Motor neuron (in vitro differentiated cells): ENCODE measurements at places on chromosomes 13 and 19. TPM values are rescaled to one million over a fixed set of nuclear protein-coding genes. Genes with fewer than 3 reads are reported as not detected.

Gene KCNJ14
- 0.69 and 0.83 TPM in 2 replicates for total RNA-seq

GRCh38 chr13:112711528-112712265 lies 21.9 kb downstream of the ATP11A start:
- ATAC-seq: peak; percentile 97

- ATAC-seq: peak; percentile 83
Measured at GRCh38 chr19:34733746-34734536, at the start of gene ZNF181. ZNF181 (plus strand) TSS chr19:34734243; CDS start chr19:34735038, 795 bp downstream.

DNA sequence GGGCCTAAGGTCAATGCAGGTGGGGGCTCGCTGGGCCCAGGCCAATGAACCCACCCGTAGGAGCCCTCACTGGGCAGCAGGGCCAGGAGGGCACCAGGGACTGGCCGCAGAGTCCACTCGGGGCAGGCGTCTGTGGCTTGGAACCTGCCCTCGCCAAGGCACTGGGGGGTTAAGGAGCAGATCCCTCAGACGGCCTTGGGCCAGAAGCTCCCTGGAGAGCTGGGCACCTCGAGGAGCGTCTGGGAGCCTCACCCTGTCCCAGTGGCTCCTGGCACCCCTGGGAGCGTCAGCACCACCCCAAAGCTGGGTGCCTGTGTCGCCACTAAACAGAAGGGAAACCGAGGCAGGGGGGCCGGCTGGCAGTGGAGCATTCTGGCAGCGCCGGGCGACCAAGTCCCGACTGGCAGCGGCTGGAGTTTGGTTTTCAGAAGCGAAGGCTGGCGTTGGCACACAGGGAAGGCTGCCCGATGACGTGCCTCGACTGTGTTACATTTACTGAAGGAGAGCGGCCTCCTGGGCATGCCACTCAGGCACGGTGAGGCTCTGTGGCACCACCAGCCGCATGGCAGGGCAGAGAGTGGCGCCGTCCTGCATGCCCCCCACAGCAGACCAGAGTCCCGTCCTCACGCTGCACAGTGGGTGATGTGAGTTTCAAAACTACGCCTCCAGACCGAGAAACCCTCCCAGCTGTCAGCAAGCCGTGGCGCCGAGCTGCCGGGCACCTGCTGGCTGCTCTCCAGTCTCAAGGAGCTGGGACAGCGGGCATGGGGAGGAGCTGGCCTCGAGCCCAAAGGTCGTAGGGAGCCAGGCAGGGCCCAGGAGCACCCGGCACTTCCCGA lies 9.2 kb upstream of the MEX3D start:
- peak; percentile 20 for ATAC-seq

- no peak for ATAC-seq
Measured at GRCh38 chr13:25112695-25113255, 16.8 kb downstream of the PABPC3 start.

- ATAC-seq: no peak
Measured at GRCh38 chr13:61770681-61771080, 355.0 kb upstream of the PCDH20 start.

GRCh38 chr19:50673118-50673517 lies 23.9 kb downstream of the C19orf81 start:
- no peak for ATAC-seq

DNA sequence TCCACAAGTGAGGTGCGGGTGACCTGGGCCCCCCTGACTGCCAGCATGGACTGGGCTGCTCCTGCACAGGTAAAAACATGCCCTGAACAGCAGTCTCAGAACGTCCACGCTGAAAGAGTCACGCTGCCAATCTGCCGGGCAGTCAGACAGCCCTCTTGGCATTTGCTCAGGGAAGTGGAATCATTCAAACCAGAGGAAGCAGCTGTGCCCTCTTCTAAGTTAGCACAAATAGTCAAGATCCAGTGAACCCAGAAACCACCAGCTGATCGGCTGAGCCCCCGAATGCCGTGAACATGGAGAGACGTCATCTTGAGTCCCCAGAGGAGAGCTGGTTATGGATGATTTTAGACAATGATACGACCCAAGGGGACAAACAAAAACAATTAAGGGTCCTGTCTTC lies 34.4 kb downstream of the KLF2 start:
- no peak for ATAC-seq

Gene F10
- total RNA-seq: 0.33 and 0.63 TPM in 2 replicates

GRCh38 chr13:50055454-50055853 lies 40.2 kb downstream of the KCNRG start:
- ATAC-seq: no peak

GRCh38 chr13:113043001-113043630 lies 62.5 kb upstream of the F7 start:
- no peak for ATAC-seq

Gene ZFP14
- total RNA-seq: 9.9 and 11.4 TPM in 2 replicates

- ATAC-seq: no peak
Measured at GRCh38 chr13:103671547-103671946, 605.3 kb upstream of the SLC10A2 start.

Gene CACNA1A
- 1.9 and 14.0 TPM in 2 replicates for total RNA-seq

GRCh38 chr13:112457485-112457884 lies 81.3 kb downstream of the SPACA7 start:
- ATAC-seq: no peak

Gene ZNF587B
- 47.3 and 47.5 TPM in 2 replicates for total RNA-seq

- no peak for ATAC-seq
Measured at GRCh38 chr13:59745392-59745788, 418.3 kb downstream of the DIAPH3 start.

DNA sequence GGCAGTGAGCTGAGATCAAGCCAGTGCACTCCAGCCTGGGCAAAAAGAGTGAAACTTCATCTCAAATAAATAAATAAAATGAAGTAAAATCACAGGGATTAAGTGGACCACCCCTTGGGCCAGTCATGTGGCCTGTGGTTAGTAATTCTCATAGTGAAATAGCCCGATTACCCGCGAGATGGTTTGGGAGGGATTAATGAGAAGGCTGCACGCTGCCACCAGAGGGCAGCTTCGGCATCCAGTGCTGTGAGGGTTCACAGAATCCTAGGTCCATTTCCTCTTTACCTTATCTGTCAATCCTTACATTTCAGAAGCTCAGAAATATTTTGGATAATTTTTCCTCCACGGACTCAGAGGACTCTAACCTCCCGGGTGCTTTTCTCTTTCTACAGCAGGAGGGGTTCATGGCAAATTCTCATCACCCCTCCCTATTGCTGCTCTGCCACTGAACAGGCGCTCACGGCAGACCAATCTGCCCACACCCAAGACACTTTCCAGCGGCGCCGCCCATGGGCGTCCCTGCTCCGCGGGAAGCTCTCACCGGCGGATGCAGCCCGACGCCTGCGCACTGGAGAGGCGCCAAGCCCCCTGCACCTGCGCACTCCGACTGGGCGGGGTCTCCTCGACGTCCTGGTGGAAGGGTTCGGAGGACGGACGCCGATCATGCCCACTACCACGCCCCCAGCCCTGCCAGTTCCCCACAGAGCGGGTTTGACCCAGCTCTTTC lies 11.0 kb downstream of the ZNF835 start:
- no peak for ATAC-seq

DNA sequence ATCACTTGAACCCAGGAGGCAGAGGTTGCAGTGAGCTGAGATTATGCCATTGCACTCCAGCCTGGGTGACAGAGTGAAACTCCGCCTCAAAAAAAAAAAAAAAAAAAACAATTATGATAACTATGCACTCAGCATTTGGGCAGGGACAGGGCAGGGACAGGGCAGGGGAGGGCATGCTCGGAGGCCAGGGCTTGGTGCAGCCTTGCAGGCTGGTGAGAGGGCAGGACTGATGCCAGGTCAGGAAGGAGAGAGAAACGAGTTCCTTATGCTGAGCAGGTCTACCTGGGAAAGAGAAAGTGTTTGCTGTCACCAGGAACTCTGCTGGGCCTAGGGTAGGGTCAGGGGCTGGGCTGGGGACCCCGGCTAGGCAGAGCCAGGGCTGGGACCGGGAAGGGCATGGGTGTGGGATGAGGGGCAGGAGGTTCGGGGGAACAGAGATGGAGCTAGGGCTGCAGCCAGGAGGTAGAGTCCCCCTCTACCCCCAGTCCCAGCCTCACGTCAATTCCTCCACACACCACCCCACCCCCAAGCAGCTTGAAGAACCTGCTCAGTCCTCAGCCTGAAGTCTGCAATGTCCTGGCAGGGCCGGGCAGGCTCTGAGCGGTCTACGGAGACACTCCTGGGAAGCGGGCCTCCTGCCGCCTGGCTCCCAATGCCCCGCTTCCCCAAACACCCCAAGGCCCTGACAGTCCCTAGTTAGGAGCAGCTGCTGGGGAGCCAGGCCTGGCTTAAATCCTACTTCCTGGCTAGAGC lies 2.8 kb downstream of the FXYD3 start:
- ATAC-seq: no peak

GRCh38 chr19:6125571-6125989 lies 9.9 kb upstream of the ACSBG2 start:
- peak; percentile 22 for ATAC-seq

DNA sequence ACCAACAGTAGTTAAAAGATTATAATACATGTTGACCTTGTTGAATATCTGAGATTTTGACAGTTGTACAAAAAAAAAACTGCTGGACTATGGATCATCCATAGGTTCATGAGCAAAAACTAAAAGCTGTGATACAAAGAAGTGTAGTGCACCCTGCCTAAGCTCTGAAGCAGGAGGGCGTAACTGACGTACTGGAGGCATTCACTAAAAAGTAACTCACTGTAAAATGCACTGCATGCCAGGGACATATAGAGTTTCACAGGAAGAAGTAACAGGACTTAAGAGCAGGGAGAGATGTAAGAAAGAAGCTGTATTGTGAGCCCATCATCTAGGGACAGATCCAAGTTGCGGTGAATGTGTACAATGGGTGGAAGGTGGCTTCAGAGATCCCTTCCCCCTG lies 177.9 kb downstream of the IRS2 start:
- no peak for ATAC-seq

DNA sequence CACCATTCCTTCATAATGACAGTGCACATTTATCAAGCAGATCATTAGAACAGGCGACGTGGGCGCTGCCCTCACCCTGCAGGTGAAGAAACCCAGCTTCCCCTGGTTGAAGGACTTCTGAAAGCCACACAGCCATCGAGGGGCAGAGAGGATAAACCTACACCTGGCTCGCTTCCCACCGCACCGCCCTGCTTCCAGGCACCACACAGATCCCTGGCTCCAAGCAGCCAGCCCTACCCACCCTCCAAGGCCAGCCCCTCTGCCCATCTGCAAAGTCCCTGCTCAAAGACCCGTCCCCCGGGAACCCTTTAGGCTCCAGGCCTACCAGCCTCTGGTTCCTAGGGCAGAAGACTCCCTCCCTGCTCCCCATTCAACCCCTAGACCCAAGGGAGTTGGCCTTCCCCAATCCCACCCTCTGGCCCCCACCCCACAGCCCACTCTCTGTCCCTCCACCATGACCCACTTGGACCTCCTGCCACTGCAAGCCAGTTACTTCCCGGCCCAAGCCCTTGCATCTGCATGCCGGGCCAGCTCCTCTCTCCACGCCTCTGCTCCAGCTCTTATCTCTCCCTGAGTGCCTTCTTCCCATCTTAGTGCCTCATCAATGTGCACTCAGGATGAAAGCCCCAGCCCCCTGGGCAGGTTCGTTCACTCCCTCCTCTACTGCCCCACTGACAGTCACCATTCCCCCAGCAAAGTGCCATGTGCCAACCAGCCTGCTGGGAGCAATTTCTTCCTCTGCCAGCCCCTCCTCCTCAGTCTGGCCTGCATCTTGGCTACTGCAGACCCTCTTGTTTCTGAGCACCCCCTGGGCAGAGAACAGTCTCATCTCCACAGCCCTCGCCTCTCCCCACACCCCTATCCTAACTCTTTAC lies 28.0 kb downstream of the PEPD start:
- ATAC-seq: no peak

Gene KCNC3
- 0.36 and 0.59 TPM in 2 replicates for total RNA-seq

Gene EHD2
- total RNA-seq: 13.9 and 37.9 TPM in 2 replicates

- ATAC-seq: no peak
Measured at GRCh38 chr19:46648961-46649960, 11.7 kb downstream of the DACT3 start.

- no peak for ATAC-seq
Measured at GRCh38 chr13:108086678-108087077, 128.7 kb downstream of the LIG4 start.

Gene ZNF136
- 11.7 and 12.5 TPM in 2 replicates for total RNA-seq

Gene PLIN5
- 1.4 and 2.6 TPM in 2 replicates for total RNA-seq

DNA sequence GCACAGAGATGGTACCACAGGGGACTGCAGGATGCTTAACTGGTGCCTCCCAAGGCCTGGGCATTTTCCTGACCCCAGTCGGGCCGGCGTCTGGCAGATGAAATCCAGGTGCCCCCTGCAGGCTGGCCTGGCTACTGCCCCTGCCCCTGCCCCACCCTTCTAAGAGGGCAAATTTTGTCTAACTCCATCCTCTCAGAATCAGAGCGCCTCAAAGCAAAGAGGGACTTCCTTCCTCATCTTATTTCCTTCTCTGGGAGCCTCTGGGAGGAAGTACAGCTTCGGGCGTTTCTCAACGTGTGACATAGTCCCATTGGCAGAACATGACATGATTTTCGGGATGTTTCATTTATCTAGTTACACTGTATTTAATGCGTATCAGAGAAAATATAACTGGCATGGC lies 2.7 kb downstream of the PRKACA start:
- ATAC-seq: no peak

DNA sequence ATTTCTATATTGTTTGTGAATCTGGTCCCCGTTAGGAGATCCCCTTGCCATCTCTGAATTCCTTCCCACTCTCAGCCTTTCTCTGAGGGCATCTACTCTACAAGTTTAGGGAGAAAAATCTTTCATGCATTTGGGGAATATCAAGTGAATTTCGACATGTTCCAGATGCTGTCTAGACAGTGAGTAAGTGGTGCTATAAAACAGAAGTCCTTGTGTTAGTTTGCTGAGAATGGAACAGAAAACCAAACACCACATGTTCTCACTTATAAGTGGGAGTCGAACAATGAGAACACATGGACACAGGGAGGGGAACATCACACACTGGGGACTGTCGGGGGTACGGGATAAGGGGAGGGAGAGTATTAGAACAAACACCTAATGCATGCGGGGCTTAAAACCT lies 5.1 kb downstream of the OR7A10 start:
- ATAC-seq: no peak

DNA sequence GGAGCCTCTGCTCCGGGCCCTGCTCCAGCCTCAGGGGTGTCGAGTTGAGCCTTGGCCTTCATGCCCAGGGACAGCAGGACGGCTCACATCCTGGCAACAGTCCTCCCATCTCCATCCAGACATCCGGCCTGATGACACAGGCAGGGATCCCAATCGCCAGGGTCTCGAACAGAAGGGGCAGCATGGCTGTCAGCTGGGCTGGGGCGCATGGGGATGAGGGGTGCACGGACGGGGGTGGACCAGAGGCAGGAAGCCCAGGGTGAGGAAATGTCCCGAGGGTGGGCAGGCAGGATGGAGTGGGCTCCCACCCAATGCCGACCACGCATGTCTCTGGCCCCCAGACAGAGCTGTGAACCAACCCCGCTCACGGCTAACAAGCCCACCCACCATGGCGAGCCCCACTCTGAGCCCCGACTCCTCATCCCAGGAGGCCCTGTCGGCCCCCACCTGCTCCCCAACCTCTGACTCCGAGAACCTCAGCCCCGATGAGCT lies 16.2 kb downstream of the EVI5L start:
- ATAC-seq: no peak

Gene CEACAM16
- not detected in 2 replicates for total RNA-seq

Gene ZNF627
- 11.0 and 17.5 TPM in 2 replicates for total RNA-seq

Gene PGLYRP2
- 0.20 TPM in 1 of 2 replicates, not detected in the other for total RNA-seq
